Stimulated activated CD8-positive, alpha-beta memory T cell treated with anti-CD3 and anti-CD28 coated beads, Interleukin-4, amount 100 ng/mL, for 1 hour (primary cell): ENCODE measurements at places on chromosomes 16 and 17.
A peak's percentile ranks its signal among the peaks of the same experiment; 100 is the strongest.

DNA sequence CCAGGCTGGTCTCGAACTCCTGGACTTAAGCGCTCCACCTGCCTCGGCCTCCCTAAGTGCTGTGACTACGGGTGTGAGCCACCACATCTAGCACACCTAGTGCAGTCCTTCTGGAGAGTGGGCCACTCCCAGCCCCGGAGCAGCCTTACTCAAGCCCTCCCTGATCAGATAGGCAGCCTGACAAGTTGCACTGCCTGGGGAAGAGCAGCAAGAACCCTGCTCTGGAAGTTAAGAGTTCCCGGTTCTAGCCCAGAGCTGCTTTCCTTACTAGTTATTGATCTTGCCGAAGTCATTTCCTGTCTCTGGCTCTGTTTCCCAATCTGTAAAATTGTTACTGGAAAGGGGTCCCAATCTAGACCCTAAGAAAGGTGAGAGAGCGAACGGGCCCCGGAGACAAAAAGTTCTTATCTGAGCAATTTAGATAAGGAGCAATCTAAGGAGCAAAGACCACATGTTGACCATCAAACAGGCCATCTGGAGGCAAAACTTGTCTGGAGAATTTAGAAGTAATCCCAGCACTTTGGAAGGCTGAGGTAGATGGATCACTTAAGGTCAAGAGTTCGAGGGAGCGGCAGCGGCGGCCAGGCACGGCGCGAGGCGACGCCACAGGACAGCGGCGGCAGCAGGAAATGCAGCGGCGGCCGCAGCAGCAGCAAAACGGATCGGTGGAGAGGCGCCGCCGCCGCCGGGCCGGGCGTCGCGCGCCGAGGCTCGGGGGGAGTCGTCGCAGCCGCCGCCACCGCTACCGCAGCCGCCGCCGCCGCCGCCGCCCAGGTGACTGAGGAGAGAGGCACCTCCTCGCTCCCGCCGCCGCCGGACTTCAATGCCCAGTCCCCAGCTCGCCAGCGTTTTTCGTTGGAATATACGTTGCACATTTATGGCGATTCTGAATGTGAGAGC lies 4.3 kb upstream of the NAGLU start:
- DNase-seq = no peak

GRCh38 chr17:78001612-78002011 lies 43.1 kb downstream of the TNRC6C start:
- DNase-seq = no peak

DNA sequence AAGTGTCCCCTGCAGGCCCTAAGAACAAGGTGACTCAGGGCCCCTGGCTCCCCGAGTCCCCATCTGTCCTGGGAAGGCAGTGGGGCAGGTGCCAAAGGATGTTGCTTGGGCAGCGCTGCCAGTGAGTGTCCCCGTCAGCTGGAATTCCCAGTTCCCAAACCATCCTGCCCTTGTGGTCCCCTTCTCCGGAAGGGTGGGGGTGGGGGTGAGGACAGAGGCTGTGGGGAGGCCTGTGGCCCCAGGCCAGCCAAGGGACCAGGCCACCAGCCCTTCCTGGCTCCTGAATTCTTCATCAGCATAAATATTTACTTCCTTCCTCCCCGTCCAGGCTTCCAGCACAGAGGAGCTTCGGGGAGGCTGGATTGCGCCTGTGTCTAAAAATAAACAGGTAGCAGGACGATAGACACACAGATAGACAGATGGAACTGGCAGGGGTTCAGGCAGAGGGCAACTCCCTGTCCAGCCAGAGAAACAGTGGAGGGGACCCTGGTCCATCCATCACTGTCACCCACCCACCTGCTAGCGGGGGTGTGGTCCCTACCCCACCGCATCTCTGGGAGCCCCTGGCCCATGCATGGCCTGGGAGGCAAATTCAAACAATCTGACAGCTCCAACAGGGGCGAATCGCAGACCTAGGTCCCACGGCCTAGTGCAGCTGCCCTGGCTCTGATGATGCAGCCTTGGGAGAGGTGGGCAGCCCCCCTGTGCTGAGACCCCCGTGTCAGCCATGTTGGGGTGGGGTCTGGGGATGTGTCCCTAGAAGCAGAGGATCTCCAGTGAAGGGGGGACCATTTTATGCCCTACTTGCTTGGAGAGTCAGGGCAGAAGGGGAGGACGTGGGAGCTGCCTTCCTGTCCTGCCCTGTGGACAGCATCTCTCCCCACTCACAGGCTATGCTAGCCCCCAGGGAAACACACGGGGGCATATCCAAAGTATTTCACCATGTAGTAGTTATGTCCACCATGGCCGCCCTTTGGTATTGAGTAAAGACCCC lies 13.2 kb downstream of the GLIS2 start:
- no peak for DNase-seq

- no peak for DNase-seq
Measured at GRCh38 chr17:79484600-79485418, 126.0 kb downstream of the RBFOX3 start.

- no peak for DNase-seq
Measured at GRCh38 chr16:69239851-69240250, 52.9 kb downstream of the SNTB2 start.

DNA sequence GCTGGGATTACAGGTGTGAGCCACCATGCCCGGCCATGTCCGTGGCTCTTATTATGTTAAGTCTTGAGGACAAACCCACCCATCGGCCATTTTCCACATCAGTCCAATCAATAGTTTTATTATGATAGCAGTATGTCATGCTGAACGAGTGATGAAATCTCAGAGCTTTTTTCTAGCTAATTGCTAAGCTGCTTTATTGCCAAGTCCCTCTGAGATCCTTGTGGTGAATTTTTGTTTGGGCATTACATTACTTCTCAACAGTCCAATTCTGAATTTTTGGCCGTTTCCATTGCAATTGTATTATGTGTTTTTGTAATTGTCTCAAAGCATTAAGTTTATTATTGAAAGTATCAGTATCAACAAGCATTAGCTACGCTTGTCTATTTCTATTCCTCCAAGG lies 10.9 kb downstream of the RNF112 start:
- no peak for DNase-seq

DNA sequence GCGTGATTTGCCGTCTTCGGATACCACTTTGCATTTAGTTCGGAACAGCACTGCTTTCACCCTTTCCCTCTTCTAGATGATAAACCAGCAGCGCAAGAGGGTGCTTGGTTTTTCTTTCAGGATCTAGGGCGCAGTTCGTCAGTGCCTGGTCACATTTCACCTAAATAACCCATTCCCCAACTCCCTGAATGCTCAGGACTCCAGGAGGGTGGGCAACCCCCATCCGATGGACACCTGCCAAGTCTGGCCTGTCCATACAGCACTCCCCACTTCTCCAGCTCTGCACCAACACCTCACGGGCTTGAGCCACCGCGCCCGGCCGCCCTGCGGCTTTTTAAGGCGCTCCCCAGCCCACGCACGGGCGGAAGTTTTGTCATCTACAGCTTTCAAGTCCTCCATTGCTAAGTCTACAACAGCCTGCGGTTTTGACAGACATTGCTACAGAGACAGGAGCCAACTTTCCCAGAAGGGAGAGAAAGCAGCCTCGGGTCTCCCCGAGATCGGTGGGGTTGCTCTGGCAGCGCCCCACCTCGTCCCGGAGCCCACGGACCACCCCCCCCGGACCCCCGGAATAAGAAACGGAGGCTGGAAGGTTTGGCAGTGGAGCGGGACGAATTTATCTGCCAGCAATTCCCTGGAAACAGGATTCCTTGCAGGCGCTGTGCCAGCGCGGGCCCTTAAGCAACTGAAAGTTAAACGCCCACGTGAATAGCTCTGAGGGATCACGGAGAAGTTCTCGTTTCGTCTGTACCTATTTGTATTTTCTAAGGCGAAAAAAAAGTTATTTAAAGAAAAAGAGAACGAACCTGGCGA lies 38.6 kb upstream of the SLFN13 start:
- DNase-seq = peak; percentile 43
